ENCODE measurements at places on chromosomes 7 and 10.
A peak's percentile ranks its signal among the peaks of the same experiment; 100 is the strongest.

GRCh38 chr10:62249957-62250356, 18.7 kb downstream of the RTKN2 start:
- no peak for DNase-seq

- no peak for DNase-seq
These were observed 982.0 kb downstream of the SORCS1 start for GRCh38 chr10:106182542-106182941.

GRCh38 chr10:100436255-100436654, 26.6 kb upstream of the WNT8B start:
- DNase-seq: no peak

GRCh38 chr7:37070471-37070870, 346.2 kb upstream of the AOAH start:
- DNase-seq: no peak

- DNase-seq: no peak
These were observed 34.0 kb downstream of the BRI3 start for GRCh38 chr7:98315318-98315993.

- no peak for DNase-seq
These were observed 1.1 kb upstream of the HOXA3 start for GRCh38 chr7:27153526-27153925.

GRCh38 chr10:132543916-132544743, 6.5 kb downstream of the INPP5A start:
- no peak for DNase-seq

- DNase-seq: no peak
These were observed 116.1 kb downstream of the SMURF1 start for GRCh38 chr7:99027841-99028240.

DNA sequence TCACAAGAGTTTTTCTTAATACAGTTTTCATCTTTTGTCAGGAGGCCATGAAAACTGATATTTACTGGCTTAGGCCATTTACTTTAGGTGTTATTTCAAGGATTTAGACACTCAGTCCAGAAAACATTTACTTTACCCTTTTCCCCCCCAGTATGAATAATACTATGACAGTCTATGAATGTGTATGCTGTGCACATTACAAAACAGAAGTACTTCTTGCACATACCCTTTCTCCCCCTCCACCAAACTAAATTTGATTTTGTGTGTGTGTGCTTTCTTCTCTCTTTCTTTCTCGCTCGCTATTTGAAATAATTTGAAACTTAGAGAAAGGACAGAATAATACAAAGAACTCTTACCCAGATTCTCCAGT, 41.3 kb downstream of the RBM33 start:
- DNase-seq: no peak

DNA sequence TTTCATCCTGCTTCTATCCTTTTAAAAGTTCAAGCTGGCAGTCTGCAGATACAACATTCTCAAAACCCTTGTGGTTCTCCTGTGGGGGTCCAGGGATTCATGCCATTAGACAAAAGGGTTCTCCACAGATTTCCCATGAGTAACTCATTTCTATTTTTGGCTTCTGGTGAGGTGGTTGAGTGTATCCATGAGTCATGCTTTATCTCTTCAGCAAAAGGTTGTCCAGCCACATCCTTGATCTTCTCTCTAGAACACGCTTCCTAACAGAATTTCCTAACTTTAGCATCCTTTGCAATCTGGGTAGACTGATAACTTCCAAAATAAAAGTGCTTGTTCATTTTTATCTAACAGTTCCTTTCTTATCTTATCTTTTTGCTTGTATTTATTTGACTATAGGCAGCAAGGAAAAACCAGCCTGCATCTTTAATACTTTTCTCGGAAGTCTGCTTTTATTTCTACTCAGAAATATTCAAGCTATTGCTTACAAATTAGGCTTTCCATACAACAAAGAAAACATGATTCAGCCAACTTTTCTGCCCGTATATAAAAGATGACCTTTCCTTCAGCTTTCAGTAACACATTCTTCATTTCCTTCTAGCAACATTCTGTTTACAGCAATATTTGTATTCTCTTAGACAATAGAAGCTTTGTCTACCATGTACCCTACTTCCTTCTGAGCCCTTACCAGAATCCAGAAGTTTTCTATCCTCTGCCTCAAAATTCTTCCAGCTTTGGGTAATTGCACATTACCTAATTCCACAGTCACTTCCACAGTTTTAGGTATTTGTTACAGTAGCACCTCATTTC, 79.3 kb upstream of the IL6 start:
- DNase-seq: peak; percentile 82

DNA sequence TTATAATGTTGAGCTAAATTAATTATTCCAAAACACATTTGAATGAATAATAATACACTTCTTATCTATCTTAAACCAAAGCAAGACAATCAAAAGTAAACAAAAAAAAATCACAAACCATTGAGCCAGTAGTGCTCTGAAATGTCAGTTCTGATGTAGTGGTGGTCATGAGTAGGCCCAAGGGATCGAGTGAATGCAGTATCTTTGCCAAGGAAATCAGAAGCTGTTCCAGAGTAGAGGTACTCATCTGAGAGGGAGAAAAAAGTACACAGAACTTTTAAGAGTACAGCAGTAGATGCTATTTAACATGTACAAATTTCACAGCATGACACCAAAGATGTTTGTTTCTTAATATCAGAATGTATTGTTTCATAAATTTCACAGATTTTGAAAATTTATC, 121.5 kb downstream of the SEMA3D start:
- DNase-seq: peak; percentile 2

DNA sequence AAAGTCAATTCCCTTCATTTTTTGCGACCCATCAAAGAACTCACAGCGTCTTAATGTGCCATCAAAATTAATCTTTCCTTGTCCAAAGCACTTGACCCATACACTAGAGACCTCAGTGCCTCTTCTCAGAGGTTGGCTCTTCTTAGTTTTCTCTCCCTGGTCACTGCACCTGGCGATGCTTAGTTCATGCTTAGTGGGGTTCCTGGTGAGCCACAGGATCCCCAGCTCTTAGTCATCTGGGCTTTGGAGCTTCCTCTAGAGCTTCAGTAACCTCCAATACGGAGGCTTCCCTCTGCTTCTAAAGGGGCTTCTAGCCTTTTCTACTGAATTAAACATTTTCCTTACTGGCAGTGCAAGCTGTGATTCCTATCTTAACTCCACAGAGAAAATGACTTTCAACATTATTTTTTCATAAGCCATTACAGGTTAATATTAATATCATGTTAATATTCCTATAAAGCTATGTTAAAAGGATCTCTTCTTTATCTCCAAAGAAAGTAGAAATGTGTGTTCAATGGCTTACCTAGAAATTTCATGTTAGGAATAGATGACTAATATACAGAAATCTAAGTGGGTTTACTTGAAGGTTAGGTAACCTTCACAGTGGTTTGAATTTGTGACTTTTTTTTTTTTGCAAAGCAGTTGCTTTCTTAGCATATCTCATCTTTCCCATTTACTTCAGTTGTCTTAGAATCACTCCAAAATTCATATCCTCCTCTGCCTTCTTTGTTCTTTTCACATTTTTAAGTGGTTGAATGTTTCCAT, 295.2 kb downstream of the CAMK1D start:
- no peak for DNase-seq

DNA sequence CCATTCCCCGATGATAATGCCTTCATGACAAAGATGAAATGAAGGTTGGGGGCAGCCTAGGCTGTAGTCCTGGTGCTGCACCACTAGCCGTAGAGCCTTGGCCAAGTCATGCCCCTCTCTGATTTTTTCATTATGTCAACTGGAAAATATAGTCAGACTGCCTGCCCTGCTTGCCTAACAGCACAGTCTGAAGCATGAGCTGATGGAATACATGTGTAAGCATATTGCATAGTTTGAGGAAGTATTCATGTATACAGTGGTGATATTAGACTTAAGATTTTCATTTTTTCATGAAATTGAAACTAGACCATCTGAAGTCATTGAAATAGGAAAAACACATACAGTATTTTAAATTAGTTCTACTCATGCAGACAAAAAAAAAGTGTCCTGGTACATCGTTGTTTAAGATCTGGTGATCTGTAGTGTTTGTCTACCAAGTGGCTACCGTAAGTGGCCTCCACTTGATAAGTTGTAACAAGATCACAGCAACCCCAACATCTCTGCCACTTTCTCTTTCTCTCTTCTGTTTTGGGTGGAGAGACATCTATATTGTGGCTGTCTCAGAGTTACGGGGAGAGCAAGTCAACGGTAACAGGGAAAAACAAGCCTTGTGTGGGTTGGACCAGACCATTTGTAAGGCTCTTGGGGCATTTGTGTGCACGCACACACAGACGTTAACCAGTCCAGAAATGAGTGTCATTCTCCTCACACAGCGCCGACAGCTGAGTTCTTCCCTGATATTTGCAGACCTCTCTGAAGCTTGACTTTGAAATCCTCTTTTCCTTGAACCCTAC, 716.6 kb upstream of the GALNT17 start:
- no peak for DNase-seq

DNA sequence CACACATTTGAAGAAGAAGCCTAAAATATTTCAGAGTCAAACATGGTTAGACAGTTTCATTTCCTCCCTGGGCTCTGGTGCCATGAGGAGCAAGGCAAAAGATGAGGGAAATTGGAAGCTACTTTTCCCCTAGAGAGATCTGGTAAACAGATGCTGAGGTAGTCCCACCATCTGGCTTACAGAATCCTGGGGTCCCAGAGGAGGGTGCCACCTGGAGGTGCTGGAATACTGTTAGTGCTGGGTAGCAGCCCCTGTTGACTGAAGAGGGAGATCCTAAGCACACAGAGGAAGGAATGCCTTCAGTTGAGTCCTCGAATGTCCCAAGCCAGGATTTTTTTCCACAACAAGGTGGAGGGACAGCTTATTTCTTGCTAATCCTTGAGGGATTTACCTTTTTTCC, 160.1 kb downstream of the FZD1 start:
- DNase-seq: no peak

DNA sequence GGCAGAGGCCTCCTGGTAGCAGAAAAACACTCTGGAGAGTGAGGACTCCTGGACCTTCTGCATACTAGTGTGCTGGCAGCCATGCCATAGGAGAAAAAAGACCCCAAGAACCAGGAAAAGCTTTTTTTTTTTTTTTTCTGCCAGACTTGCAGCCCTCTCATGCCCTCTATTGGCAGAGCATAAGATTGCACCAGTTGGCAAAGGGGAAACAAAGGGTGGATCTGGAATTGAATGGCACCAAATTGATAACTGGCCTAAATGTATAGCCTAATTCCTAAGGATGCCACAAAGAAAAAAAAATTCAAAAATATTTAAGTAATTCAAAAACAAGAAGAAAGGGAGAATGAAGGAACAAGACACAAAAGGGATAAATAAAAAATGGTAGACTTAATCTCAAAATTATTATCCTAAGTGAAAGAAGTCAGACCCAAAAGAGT, 112.5 kb upstream of the GHITM start:
- peak; percentile 30 for DNase-seq

DNA sequence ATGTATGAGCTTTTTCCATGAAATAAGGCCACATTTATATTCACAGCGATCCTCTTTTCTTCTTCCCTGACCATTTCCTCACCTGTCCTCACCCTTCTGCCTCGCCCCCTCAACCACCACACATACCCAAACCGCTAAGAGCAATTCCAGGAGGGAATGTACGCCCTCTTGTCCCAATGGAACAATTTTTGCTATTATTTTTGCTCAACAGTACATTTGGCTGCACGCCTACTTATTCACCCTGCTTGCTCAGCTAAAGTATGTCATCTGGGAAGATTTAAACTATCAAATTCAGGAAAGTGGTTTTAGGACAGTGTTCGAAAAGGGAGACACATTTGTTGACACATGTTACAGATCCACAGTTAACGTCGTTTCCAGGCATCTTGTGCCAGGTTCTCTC, 252.7 kb downstream of the NEBL start:
- no peak for DNase-seq

DNA sequence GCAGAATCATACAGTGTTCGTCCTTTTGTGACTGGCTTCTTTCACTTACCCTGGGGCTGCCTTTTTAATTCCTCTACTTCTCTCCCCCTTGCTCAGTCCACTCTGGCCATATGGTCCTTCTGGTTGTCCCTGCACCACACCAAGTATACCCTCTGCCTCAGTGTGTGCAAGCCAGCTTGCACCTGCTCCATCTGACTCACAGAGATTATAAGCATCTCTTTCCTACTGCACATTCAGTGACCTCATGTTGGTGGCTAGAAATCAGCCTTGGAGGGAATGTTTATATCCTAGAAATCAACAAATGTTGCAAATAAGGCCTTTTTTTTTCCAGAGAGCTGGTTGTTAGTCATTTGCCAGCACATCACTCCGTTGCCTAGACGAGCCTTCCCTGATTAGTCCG, 67.5 kb upstream of the C10orf90 start:
- no peak for DNase-seq

GRCh38 chr10:102540023-102540422, 36.3 kb downstream of the SUFU start:
- peak; percentile 44 for DNase-seq

DNA sequence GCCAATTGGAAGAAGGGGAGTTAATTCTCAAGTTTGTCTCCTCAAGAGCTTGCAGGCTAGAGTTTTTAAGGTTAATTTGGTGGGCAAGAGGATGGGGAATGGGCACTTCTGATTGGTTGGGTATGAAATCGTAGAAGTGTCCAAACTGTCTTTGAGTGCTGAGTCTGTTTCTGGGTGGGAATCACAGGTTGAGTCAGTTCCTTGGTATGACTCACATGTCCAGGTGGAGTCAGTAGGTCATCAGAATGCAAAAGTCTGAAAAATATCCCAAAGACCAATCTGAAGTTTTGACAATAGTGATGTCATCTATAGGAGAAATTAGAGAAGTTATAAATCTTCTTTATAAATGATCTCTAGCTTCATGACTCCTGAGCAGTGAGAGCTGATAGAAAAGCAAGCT, 1252.2 kb downstream of the REEP3 start:
- no peak for DNase-seq

GRCh38 chr10:101050208-101051069, 11.3 kb upstream of the KAZALD1 start:
- DNase-seq: peak; percentile 65

DNA sequence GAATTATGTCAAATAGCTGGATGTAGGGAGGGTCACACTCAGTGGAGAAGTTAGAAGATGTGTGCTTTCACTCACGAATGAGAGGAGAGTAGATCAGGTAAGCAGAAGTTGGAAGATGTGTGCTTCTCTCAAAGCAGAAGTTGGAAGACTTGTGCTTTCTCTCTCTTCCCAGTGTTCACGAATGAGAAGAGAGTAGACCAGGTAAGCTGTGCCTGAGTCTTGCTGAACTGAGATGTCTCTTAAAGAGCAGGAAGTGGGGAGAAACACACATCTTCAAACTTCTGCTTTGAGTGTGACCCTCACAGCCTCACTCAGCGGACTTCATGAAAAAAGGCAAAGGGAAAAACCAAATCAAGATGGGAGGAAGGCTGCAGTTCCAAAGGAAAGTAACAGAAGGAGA, 7.0 kb upstream of the TMEM243 start:
- no peak for DNase-seq

Data from GM23248 (cell line).